Adrenal gland (tissue), 19 donors: ENCODE measurements at places on chromosomes 1 and 21. TPM values are rescaled to one million over a fixed set of nuclear protein-coding genes. Genes with fewer than 3 reads are reported as not detected.

ATP6V1G3 gene
- total RNA-seq, result not detected

MNDA gene
- total RNA-seq, result 3.1 TPM

DEPDC1 gene
- total RNA-seq, result 0.58 TPM

SLAMF6 gene
- total RNA-seq, result 0.21 TPM

TRIM33 gene
- 27.1 TPM for total RNA-seq

SHISAL2A gene
- total RNA-seq, result 0.40 TPM

ZBTB17 gene
- 50.2 TPM for total RNA-seq

GRCh38 chr1:6635910-6636760, 11.5 kb downstream of the THAP3 start:
- H3K36me3 ChIP-seq, result peaks cover 94% of the 10 kb centered on the region
- no peaks in the 10 kb centered on the region for H3K27me3 ChIP-seq
- no peaks in the 10 kb centered on the region for H3K4me1 ChIP-seq
- H3K4me3 ChIP-seq, result no peak overlapping the region
- no peak overlapping the region for H3K27ac ChIP-seq

GRCh38 chr1:233919786-233920185, 15.3 kb downstream of the SLC35F3 start:
- no peak overlapping the region for H3K27ac ChIP-seq
- H3K4me3 ChIP-seq, result no peak overlapping the region
- DNase-seq, result no peak
- no peaks in the 10 kb centered on the region for H3K27me3 ChIP-seq
- H3K4me1 ChIP-seq, result no peaks in the 10 kb centered on the region

DNA sequence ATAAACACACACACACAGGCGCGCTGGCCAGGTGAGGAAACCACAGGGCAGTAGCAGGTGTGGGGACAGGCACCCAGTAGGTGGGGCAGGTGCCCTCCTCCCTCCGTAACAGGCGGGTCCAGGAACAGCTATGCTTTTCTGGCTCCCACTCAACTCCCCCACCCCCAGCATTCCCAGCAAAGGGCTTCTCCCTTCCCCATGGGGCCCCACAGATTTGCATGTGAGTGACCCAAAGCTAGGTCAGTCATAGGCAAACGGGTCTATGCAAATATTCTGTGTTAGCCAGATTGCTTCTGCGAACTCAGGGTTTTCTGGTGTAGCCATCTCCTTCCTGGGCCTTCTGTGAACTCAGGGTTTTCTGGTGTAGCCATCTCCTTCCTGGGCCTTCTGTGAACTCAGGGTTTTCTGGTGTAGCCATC, 114.2 kb downstream of the SIK1 start:
- H3K4me3 ChIP-seq, result no peak overlapping the region
- no peak for DNase-seq
- H3K4me1 ChIP-seq, result no peaks in the 10 kb centered on the region
- H3K36me3 ChIP-seq, result no peaks in the 10 kb centered on the region
- H3K27me3 ChIP-seq, result no peaks in the 10 kb centered on the region

GRCh38 chr1:32240140-32240951, 6.7 kb upstream of the FAM167B start:
- H3K27ac ChIP-seq, result peak overlapping the region; percentile 92
- peak overlapping the region; percentile 58 for H3K4me3 ChIP-seq
- H3K27me3 ChIP-seq, result no peaks in the 10 kb centered on the region
- H3K36me3 ChIP-seq, result no peaks in the 10 kb centered on the region
- H3K4me1 ChIP-seq, result peaks cover 41% of the 10 kb centered on the region

GRCh38 chr21:41628256-41628655, 120.3 kb upstream of the TMPRSS2 start:
- H3K4me1 ChIP-seq, result no peaks in the 10 kb centered on the region
- H3K4me3 ChIP-seq, result no peak overlapping the region
- DNase-seq, result no peak
- H3K27me3 ChIP-seq, result no peaks in the 10 kb centered on the region
- H3K27ac ChIP-seq, result no peak overlapping the region
- H3K36me3 ChIP-seq, result no peaks in the 10 kb centered on the region

DNA sequence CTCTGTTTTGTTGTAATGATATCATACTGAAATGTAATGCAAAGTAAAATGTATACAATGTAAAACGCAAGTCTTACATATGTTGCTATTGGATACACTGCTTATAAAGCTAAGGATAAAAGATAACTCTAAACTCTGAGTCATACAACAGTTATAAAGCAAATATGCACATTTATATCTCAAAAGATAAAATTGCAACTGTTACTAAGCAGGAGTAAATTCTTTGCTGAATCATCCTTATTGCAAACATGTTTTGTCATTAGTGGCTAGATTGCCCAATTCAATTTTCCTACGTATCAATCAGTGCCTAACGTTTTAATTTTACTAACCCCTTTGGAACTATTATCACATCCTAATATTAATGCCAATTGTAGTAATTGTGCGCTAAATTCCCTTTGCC, 762.9 kb downstream of the LTN1 start:
- no peak for DNase-seq
- H3K4me3 ChIP-seq, result no peak overlapping the region
- H3K27me3 ChIP-seq, result no peaks in the 10 kb centered on the region
- no peaks in the 10 kb centered on the region for H3K4me1 ChIP-seq
- no peaks in the 10 kb centered on the region for H3K36me3 ChIP-seq

GRCh38 chr1:42978317-42979035, 19.8 kb upstream of the SLC2A1 start:
- DNase-seq, result no peak
- no peak overlapping the region for H3K4me3 ChIP-seq
- no peak overlapping the region for H3K27ac ChIP-seq
- no peaks in the 10 kb centered on the region for H3K27me3 ChIP-seq

GRCh38 chr1:237411621-237412020, 369.6 kb downstream of the RYR2 start:
- no peaks in the 10 kb centered on the region for H3K36me3 ChIP-seq
- H3K4me1 ChIP-seq, result no peaks in the 10 kb centered on the region
- no peak overlapping the region for H3K4me3 ChIP-seq
- no peak overlapping the region for H3K27ac ChIP-seq

DNA sequence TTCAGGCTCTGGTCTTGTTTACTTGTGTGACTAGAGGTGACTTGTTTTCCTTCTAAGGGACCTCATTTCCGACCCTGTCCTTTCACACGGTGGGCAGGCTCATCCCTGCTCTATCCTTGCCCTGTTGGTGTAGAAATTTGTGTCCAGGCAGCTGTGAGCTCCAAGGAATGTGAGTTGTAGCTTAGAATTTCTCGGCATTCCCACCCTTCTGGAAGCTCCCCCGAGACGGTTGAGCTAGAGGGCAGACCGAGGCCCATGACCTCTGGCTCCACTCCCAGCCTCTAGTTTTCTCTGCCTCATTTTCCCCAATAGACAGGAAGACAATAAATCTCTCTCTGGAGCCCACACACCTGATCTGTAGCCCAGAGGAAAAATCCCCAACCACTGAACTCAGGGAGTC, 100.9 kb downstream of the NAV1 start:
- H3K36me3 ChIP-seq, result no peaks in the 10 kb centered on the region
- H3K4me3 ChIP-seq, result no peak overlapping the region
- no peaks in the 10 kb centered on the region for H3K4me1 ChIP-seq

GRCh38 chr1:48676376-48676775, 100.3 kb downstream of the BEND5 start:
- no peak for DNase-seq
- H3K27ac ChIP-seq, result no peak overlapping the region
- H3K27me3 ChIP-seq, result no peaks in the 10 kb centered on the region
- no peaks in the 10 kb centered on the region for H3K36me3 ChIP-seq
- no peak overlapping the region for H3K4me3 ChIP-seq
- peaks cover 30% of the 10 kb centered on the region for H3K4me1 ChIP-seq

- no peaks in the 10 kb centered on the region for H3K36me3 ChIP-seq
- DNase-seq, result no peak
- no peaks in the 10 kb centered on the region for H3K27me3 ChIP-seq
- no peak overlapping the region for H3K4me3 ChIP-seq
- H3K4me1 ChIP-seq, result no peaks in the 10 kb centered on the region
Measured at GRCh38 chr1:233057836-233058235, 107.4 kb downstream of the NTPCR start.

- no peaks in the 10 kb centered on the region for H3K4me1 ChIP-seq
- H3K4me3 ChIP-seq, result no peak overlapping the region
- no peaks in the 10 kb centered on the region for H3K36me3 ChIP-seq
- H3K27me3 ChIP-seq, result no peaks in the 10 kb centered on the region
- no peak overlapping the region for H3K27ac ChIP-seq
Measured at GRCh38 chr1:56304975-56305374, 274.4 kb downstream of the PLPP3 start.

DNA sequence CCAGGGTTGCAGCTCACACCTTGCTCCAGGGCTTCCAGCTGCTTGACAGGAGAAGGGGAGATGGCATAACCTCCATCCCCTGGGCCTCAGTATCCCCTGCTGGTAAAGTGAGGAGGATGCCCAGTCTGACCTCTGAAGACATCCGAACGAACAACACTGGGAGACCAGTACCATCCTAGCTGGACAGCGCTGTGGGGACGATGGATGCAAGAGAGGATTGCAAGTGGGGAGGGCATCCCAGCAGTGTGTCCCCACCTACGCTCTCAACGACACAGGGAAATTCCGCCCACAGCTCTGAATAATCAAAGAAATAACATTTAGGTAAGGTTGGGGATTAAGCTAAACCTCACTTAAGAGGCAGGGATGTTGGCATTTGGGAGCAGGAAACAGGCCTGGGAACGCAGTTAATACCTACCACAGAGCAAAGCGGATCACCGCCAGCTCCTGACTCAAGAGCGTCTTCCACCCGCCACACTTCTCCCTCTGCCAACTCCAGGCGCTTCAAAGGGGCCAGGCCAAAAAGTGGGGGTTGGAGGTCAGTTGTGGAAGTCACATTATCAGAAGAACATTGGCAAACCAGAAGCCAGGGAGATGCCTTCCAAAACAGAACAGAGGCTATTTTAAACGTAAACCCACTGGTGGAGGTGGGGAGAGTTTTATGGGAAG, 47.6 kb downstream of the SSBP3 start:
- H3K4me1 ChIP-seq, result peaks cover 56% of the 10 kb centered on the region
- peak; percentile 53 for DNase-seq
- H3K27me3 ChIP-seq, result no peaks in the 10 kb centered on the region
- H3K27ac ChIP-seq, result no peak overlapping the region
- no peak overlapping the region for H3K4me3 ChIP-seq

DNA sequence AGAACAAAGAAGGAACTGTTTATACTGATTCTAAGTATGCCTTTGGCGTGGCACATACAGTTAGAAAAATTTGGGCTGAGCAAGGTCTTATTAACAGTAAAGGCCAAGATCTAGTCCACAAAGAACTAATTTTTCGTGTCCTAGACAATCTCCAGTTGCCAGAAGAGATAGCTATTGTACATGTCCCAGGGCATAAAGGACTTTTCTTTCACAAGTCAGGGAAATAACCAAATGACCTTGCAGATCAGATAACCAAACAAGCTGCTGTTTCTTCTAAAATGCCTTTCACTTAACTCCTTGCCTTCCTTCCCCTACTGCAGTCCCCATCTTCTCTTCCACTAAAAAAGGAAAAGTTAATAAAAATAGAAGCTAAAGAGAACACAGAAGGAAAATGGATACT, 4.0 kb downstream of the TEX50 start:
- H3K27ac ChIP-seq, result no peak overlapping the region
- no peaks in the 10 kb centered on the region for H3K36me3 ChIP-seq
- no peaks in the 10 kb centered on the region for H3K27me3 ChIP-seq
- no peak overlapping the region for H3K4me3 ChIP-seq
- DNase-seq, result no peak

GRCh38 chr1:30900931-30901560, 7.5 kb downstream of the SDC3 start:
- no peaks in the 10 kb centered on the region for H3K27me3 ChIP-seq
- H3K4me1 ChIP-seq, result peaks cover 59% of the 10 kb centered on the region
- no peak overlapping the region for H3K27ac ChIP-seq
- H3K4me3 ChIP-seq, result no peak overlapping the region
- no peak for DNase-seq

GRCh38 chr1:108624069-108624468, 36.8 kb downstream of the HENMT1 start:
- H3K36me3 ChIP-seq, result no peaks in the 10 kb centered on the region
- no peaks in the 10 kb centered on the region for H3K27me3 ChIP-seq
- H3K27ac ChIP-seq, result no peak overlapping the region
- DNase-seq, result no peak
- H3K4me1 ChIP-seq, result no peaks in the 10 kb centered on the region

GRCh38 chr1:207309745-207310273, 11.7 kb upstream of the CD55 start:
- H3K27ac ChIP-seq, result peak overlapping the region; percentile 81
- peak overlapping the region; percentile 38 for H3K4me3 ChIP-seq

GRCh38 chr21:38857152-38857825, 51.6 kb downstream of the ETS2 start:
- H3K27ac ChIP-seq, result no peak overlapping the region
- H3K27me3 ChIP-seq, result no peaks in the 10 kb centered on the region
- DNase-seq, result no peak
- H3K4me1 ChIP-seq, result no peaks in the 10 kb centered on the region
